Stimulated activated CD8-positive, alpha-beta memory T cell treated with anti-CD3 and anti-CD28 coated beads, Interleukin-4, amount 100 ng/mL, for 4 hours (primary cell): ENCODE measurements at places on chromosomes 12 and 14.

- DNase-seq, result no peak
Measured at GRCh38 chr12:104575442-104576186, 118.9 kb downstream of the CHST11 start.

DNA sequence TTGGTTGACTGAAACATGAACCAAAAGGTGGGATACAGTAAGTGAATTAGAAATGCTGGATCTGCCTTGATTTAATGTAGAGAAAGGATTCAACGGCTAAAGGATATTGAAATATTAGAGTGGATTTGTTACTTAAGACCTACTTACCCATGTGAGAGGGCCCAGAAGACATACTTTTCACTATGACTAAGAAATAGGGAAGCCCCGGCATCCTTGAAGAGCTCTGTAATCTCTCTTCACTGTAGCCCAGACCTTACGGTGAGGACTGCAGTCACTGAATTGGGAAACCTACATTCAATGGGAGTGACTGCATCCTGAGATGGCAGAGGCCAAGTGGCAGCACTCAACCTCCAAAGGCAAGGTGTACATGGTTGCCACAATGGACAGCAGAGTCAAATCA lies 52.5 kb downstream of the KANSL2 start:
- DNase-seq, result no peak

DNA sequence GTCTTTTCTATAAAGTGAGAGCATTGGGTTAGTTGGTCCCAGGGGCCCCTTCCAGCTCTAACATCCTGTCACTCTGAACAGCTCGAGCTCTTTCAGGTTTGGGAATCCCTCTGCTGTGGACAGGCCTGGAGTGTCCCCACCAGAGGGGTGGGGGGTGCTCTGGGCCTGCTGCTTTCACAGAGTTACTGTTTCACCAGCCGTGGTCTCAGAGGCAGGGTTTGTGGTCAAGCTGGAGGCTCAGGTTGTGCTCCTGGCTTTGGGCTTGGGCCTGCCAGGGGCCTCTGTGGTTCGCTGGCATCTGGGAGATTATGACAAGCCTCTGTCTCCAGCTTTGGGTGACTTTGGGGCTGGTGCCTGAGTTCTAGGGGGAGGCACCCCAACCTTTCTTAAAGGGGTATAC lies 59.6 kb downstream of the FBXL14 start:
- DNase-seq, result no peak

DNA sequence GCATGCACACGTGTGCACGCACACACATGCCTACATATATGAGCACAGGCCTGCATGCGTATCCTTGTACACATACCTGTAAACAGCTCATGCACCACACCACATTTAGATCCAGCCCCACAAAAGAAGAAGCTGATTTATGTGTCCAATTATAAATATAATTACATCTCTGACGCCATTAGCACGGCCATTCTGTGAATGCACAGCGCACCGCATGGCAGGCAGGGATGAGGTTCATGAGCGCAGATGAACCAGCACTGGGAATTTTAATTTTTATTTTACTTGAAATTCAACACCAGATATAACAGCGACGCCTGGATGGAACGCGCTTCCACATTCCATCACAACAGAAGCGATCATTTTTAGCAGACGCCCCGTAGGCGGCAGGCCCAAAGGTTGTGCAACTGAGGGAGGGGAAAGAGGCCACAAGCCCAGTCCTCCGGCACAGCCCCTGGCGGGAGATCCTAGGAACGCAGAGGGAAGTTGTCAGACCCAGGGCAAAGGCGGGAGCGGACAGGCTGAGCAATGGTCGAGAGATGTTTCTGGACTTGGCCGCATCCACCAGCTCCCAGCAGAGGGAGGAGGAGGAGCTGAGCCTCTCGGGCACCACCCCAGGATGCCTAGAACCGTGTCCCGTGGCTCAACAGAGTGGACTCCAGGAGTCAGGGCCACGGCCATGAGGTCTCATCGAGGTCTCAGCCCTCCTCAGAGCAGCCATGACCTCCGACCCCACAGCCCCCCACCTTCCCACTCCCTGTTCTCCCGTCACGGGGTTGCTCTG lies 37.9 kb upstream of the GALNT9 start:
- no peak for DNase-seq

GRCh38 chr14:75448209-75448608 lies 20.4 kb downstream of the JDP2 start:
- no peak for DNase-seq

DNA sequence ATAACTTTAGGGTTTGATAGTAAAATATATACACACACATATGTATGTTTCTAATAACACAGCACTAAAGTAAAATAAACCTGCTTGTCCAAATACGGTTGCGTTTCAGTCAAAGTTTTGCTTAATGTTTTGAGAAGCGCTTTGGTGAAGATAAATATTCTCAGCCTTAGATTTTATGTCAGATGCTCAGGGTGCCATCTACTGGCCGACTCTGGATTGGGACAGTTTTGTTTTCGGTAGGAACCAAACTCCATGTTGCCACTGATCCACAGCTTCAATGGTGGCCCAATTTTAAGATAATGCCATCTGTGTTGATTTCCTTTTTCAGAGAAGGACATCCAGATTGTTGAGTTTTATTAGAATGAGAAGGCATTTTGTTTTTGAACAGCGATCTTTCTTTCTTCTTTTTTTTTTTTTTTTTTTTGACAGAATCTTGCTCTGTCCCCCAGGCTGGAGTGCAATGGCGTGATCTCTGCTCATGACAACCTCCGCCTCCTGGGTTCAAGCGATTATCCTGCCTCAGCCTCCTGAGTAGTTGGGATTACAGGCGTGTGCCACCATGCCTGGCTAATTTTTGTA lies 43.1 kb downstream of the LLPH start:
- DNase-seq, result no peak

GRCh38 chr14:77275601-77276017 lies 4.6 kb upstream of the NGB start:
- DNase-seq, result no peak

GRCh38 chr14:95363468-95363954 lies 43.8 kb upstream of the CLMN start:
- DNase-seq, result no peak

DNA sequence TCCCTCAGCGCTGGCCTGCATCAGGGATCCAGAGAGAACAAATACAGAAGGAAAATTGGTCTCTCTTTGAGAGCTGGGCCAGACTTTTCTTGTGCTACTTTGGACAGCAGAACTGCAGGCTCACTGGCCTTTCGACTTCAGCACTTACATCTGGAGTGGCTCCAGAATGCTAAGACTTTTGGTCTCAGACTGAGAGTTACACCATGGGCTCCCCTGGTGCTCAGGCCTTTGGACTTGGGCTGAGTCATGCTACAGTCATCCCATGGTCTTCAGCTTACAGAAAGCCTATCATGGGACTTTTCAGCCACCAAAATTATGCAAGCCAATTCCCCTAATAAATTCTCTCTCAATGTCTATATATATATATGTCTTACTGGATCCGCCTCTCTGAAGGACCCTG lies 9.0 kb upstream of the CD163 start:
- DNase-seq, result no peak

DNA sequence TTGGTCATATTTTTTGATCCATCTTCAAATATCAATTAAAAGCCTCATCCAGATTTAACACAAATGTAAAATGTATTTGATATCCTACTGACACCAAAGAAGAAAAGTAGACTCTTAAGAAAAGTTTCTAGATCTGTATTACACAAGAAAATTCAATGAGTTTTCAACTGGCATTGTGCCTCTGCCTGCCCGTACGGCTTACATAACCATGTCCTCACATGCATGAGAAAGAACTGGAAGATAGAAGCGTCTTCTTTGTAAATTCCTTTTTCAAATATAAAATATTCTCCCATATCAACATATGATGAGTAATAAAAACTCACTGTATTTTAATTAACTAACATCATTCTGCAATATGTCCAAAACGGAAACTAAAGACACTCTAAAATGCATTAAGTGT lies 7.2 kb downstream of the ANKS1B start:
- no peak for DNase-seq

- no peak for DNase-seq
Measured at GRCh38 chr12:70910666-70911065, 9.9 kb downstream of the PTPRR start.

GRCh38 chr12:72141381-72141780 lies 130.8 kb upstream of the TRHDE start:
- no peak for DNase-seq

DNA sequence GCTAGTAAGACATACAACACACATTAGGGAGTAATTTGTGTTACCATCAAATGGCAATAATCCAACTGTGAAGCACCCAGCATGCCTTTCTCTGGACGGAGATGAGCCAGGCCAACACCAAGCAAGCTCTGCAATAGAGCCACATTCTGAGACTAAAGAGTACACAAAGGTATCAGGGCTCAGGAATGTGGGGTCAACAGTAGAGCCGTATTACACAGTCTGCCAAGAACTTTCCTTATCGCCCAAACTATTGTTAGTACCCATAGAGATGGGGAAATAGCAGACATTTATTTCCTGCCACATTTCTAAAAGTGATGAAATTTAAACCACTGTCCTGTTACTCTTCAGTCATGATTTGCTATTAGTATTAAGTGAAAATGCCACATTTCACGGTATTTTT lies 113.7 kb downstream of the BMP4 start:
- DNase-seq, result no peak

DNA sequence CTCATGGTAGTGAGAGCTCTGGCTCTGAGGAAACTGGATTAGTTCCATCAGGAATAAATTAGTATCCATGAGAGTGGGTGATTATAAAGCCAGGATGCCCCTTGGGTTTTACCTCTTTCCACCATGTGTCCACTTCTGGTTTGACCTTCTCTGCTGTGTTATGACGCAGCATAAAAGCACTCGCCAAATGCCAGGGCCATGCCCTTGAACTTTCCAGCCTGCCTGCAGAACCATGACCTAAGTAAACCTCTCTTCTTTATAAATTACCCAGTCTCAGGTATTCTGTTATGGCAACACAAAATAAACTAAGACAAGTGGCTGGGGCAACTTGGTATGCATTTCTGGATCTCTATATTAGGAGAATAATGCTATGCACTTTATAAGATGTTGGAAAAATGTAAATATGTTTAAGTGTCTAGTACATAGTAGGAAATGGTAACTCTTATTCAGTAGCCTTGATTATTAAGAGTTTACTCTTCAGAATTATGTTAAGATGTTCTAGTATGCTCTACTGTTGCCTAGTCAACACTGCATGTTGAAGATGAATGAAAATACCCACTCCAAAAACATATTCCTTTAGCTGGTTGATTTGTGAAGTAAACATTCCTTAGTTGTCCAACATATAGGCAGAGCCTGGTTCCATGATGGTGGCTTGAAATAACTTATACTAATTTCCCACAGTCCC lies 455.6 kb upstream of the TMPO start:
- DNase-seq, result no peak

GRCh38 chr12:117124421-117125271 lies 25.4 kb upstream of the TESC start:
- no peak for DNase-seq

DNA sequence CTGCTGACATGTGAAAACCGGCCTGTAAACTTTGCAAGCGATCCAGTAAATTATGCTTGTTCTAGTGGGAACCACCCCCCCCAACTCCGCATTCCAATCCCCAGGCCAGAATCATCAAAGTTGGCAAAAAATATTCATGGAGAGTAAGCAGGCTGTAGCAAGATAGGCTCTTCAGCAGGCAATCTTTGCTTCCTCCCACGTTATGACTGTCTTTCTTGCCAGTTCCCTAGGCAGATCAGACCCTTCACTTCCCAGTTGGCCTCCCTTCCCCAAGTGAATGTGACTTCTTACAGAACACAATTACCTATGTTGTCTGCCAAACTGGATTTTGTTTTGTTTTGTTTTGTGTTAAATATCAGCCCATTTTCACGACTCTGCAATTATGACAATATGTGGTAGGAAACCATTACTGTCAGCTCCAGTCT lies 1.2 kb upstream of the PTGER2 start:
- no peak for DNase-seq

DNA sequence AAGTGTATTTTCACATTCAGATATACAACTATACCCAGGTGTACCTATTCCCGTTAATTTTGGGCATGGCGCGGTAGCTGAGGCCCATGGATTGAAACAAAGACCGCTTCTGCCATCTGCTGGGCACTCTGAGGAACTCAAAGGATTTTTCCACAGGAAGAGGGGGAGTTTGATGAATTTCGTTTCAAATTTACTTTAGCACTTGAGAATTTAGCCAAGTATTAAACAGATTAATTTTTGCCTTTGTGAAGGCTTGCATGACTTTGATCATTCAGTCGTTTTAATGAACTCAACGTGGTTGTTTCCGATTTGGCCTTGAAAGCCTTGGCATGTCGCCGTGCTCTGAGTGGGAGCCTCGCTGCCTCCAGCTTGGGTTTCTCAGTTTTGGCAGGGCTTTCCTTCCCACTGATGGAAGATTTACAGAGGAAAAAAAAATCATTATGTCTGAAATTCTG lies 153.2 kb upstream of the DDHD1 start:
- DNase-seq, result peak; percentile 5

- DNase-seq, result no peak
Measured at GRCh38 chr12:120625557-120626419, 14.6 kb upstream of the CABP1 start.

DNA sequence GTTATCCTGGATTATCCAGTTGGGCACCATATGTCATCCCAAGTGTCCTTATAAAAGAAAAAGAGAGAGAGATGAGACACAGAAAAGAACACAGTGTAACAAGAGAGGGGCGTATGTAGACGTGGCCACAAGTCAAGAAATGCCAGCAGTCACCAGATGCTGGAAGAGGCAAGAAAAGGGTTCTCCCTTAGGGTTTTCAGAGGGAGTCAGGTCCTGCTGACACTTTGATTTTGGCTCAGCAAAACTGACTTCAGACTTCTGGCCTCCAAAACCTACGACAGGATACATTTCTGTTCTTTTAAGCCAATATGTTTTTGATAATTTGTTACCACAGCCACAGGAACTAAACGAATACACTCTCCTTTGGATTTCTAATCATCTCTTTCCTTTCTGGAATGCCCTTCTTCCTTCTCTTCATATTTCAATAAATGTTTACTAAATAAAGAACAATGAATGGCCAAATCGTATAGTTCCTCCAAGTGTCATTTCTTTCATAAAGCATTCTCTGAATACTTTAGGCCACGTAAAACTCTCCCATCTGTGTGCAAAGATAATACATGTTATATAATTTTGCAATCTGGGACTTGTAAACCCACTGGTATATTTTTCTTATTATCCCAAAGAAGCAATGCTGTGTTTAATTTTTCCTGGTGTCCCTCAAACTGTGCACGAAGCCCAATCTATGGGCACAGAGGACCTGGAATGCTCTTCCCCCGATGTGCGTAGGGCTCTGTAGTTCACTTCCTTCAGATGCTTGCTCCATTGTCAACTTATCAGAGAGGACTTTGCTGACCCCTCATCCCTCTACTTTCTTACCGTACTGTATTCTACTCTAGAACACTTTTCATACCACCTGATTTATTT lies 303.6 kb downstream of the CEP128 start:
- DNase-seq, result no peak

DNA sequence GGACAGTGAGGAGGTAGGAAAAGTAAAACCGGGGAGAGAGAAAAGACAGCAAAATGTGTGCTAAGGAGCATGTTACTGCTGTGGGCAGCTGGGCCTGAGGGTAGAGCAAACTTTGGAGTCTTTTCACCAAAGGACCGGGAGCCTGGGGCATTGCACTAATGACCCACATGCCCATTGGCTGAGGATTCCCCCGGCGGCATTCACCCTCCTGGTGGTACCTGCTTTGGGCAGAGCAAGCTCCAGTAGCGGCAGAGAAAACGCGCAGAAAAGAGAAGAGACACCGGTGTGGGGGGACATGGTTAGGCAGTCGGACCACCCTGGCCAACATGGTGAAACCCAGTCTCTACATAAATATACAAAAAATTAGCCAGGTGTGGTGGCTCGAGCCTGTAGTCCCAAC lies 83.4 kb upstream of the ESRRB start:
- DNase-seq, result no peak
